Left renal pelvis (tissue), 4 donors: ENCODE measurements at places on chromosomes 11 and 22. TPM values are rescaled to one million over a fixed set of nuclear protein-coding genes. Genes with fewer than 3 reads are reported as not detected.

GRCh38 chr11:65646958-65647701 is 9.2 kb downstream of the SIPA1 start:
- no peak for DNase-seq

- no peak for DNase-seq
These were observed 14.2 kb downstream of the STARD10 start for GRCh38 chr11:72779495-72780128.

- no peak for DNase-seq
These were observed 4.3 kb downstream of the BCO2 start for GRCh38 chr11:112179601-112180000.

GRCh38 chr22:37406441-37407235 is 20.6 kb downstream of the ELFN2 start:
- DNase-seq = no peak

SLCO2B1 gene
- 6.3 TPM for polyA plus RNA-seq

GRCh38 chr11:34756591-34756990 is 135.7 kb downstream of the EHF start:
- no peak for DNase-seq
